H54 (cell line): ENCODE measurements at places on chromosomes 2 and 18.
A peak's percentile ranks its signal among the peaks of the same experiment; 100 is the strongest.

DNA sequence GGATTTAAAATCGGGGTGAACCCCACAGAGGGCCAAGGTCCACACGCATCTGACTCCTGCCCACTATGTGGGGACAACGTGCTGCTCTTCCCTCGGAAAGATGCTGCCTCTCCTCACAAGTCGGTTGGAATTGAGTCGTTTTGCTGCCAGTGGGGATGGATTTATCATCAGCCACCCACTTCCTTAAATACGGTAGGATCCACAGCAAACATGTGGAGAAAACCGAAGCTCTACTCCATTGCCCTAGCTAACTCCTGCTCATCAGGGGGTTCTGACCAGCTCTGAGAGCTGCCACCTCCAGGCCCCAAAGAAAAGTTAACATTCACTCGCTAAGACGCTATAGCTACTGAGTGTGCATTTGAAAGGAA lies 80.9 kb downstream of the CHRNA1 start:
- DNase-seq, result no peak

- DNase-seq, result no peak
Measured at GRCh38 chr18:27165412-27165811, 19.7 kb downstream of the CHST9 start.

GRCh38 chr2:223635080-223635479 lies 32.9 kb upstream of the SCG2 start:
- DNase-seq, result no peak

DNA sequence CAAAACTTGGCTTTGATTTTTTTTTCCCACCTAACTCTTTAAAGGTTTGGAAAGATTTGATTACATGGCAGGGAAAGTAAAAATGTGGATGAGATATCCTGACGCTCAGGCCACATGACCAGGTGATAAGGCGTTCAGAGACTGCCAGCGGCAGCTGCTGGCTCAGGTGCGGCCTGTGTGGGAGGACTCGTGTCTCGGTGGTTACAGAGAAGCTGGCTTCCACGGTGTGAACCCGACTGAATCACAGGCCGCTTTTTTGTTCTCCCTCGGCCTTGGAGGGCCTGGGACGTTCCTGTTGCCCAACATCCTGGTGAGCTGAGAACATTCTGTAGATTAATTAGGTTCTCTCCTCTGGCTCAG lies 124.2 kb upstream of the ZNF516 start:
- DNase-seq, result no peak

DNA sequence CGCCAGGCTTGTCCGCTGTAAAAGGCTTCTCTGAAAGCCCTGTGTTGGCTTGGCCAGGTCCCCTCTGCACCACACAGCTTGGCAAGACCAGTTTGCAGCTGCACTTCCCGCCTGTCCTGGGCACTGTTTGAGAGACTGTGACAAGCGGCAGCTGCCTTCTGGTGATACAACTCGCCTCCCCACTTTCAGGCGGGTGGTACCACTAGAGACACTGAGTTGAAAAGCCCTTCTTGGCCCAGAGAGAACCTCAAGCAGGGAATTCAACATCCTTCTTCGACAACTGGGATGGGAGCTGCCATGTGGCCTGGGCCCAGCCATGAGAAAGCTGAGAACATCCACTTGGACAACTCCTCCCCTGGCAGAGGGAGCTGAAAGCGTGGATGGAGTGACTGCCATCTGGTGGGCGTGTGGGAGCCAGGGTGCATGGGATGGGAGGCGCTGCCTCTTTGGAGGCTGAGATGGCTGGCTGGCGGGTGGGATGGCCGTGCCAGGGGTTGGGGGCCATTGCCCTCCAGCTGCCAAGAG lies 125.5 kb upstream of the REV1 start:
- peak; percentile 29 for DNase-seq

- no peak for DNase-seq
Measured at GRCh38 chr2:26455037-26455669, 22.8 kb downstream of the OTOF start.

DNA sequence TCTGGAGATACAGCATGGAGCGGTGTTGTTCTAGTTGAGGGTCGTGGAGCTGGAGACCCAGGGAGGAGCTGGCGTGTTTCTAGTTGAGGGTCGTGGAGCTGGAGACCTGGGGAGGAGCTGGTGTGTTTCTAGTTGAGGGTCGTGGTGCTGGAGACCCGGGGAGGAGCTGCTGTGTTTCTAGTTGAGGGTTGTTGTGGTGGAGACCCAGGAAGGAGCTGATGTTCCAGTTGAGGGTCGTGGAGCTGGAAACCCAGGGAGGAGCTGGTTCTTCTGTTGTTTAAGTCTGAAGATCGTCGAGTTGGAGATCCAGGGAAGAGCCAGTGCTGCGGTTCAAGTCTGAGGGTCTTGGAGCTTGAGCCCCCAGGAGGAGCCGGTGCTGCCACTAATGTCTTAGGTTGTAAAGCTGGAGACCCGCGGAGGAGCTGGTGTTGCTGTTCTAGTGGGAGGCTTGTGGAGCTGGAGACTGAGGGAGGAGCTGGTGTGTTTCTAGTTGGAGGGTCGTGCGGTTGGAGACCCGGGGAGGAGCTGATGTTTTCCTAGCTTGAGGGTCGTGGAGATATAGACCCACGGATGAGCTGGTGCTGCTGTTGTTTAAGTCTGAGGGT lies 155.3 kb downstream of the RTP5 start:
- DNase-seq, result no peak

DNA sequence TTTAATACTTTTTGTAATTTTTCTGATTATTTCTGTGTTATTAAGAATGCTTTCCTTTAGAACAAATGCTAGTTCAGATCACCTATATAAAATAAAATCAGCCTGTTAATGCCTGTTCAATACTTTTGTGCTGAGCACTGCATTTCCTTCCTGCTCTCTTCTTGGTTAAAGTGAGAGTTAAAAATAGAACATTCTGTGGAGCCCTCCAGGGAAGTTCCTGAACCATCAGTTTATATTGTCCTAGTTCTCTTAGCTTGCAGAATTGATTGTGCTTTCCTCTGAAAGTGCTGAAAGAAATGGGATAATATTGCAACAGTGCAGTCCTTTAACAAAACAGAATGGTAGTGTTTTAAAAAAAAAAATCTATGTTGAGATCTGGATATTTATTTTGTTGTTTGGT lies 74.6 kb upstream of the UBXN4 start:
- no peak for DNase-seq

GRCh38 chr2:84077496-84077895 lies 381.6 kb downstream of the SUCLG1 start:
- DNase-seq, result no peak

DNA sequence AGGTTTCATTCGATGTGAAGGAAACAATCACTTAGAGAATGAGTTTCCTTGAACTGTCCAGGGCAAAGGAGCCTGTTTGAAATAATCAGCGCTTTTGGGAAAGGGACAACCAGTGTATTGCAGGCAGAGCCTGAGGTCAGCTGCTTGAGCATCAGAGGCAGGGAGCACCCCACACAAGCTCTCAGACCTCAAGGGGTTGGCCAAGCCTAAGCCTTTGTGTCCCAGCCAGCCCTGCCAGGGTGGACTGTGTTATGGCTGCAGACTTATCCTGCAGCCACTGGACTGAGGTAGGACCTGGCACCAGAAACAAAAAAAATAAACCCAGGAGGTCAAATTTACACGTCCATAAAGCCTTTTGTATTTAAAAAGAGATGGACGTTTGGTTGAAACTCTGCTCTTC lies 228.3 kb downstream of the SEPTIN10 start:
- no peak for DNase-seq

- no peak for DNase-seq
Measured at GRCh38 chr2:114450639-114451038, 8.2 kb downstream of the DPP10 start.

DNA sequence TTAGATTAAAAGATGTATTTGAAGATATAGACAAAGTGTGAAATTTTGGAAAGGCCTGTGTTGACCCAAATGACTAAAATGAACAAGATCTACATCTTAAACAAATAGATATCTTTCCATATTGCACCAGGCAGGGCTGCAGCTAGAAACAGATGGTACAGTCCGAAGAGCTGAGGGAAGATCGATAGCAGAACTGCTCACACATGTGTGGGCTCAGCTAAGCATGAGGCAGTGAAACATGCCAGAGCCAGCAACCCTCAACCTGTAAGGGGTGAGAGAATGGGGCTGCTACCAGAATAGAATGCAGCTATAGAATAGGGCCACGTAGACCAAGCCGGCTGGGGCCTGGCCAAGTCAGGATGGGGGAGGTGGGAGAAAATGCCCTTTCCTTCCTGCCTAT lies 87.8 kb downstream of the SLC5A7 start:
- DNase-seq, result no peak

DNA sequence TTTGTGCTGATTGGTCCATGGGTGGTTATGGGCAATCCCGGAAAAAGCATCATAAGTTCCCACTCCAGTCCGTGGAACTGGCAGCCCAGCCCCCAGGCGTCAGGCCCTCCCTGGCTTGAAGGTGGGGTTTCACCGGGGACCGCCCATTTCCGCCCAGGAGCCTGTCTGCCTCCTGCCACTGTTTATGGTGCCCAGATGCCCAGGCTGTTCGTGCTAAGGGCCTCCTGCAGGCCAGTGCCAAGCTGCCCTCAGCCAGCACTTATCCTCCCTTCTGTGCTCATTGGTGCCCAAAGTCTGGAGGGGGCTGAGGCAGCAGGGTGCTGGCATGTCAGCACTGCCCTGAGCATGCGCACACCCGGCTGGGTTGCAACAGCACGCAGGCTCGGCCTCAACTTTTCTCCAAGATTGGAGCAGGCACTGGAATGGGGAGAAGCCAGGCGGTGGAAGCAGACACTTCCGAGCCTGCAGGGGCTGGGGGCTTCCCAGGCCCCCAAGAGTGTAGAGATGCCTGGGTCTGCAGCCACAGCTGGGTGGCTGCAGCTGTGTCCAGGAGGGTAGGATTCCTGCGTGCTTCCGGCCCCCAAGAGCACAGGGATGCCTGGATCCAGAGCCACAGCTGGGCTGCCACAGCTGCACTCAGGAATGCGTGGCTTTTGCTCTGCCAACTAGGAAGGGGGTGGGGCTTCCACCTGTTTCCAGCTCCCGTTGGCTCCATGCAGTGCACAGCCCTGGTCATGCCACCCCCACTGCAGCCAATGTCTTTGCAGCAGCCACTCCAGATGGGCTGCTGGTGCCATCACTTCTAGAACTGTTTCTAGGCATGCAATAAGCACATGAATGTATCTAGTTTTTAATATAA lies 74.0 kb downstream of the AGPS start:
- DNase-seq, result peak; percentile 9

- DNase-seq, result no peak
Measured at GRCh38 chr2:1366546-1367134, 46.6 kb upstream of the TPO start.

DNA sequence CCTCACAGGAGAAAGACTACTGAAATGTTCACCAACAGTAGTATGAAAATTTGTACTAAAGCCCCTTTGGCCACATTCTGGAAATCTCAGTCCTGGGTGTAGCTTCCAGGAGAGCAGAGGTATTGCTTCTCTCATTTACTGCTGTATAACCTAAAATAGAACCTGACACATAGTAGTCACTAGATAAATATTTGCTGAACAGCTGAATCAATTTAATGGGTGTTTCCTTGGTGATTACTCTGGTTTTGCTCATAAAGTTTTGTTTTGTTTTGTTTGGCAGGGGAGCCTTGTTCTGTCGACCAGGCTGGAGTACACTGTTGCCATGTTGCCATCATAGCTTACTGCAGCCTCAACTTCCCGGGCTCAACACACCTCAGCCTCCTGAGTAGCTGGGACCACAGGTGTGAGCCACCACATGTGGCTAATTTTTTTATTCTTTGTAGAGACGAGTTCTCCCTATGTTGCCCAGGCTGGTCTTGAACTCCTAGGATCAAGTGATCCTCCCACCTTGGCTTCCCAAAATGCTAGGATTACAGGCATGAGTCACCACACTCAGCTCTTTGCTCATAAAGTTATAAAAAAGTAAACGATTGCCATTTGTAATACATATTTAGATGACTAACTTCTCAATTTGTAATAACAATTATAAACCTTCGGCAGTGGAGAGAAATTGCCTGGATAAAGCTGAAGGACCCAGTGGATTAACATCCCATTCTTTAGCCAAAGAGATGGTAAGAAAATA lies 11.5 kb upstream of the PARD3B start:
- no peak for DNase-seq

DNA sequence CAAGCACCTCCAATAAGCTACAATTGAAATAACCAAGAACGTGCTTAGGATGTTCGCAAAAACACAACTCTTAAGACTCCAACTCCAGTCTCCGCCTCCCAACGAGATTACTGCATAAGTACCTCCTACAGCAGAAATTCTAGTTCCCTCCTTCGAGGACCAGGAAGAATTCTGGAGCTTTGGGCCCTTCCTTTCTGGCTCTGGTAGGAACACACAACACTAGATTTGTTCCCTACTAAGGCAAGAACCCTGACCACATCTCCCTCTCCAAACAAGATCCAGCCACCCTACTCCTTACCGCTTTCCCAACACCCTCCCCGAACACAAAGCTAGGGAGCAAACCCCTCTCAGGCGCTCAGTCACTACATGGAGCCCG lies 721 bp downstream of the ADAM17 start:
- no peak for DNase-seq

DNA sequence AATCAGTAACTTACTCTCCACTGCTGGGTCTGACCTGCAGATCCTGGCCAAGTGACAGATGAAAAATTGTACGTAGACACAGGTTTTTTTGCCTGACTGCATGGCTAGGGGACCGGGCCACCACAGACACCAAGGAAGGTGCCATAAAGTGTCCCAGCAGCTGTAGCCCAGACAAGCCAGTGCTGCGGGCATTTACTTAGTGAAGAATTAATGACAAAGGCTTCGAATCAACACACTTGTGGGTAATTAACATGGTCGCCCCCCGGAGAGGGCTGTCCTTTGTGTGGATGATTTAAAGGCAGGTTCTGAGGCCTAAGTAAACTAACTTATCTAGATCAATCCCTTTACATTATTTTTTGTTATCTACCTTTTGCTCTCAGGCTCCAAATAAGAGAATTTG lies 1709.1 kb upstream of the LRRTM1 start:
- DNase-seq, result no peak

GRCh38 chr2:238339814-238340213 lies 19.5 kb downstream of the TRAF3IP1 start:
- DNase-seq, result no peak

DNA sequence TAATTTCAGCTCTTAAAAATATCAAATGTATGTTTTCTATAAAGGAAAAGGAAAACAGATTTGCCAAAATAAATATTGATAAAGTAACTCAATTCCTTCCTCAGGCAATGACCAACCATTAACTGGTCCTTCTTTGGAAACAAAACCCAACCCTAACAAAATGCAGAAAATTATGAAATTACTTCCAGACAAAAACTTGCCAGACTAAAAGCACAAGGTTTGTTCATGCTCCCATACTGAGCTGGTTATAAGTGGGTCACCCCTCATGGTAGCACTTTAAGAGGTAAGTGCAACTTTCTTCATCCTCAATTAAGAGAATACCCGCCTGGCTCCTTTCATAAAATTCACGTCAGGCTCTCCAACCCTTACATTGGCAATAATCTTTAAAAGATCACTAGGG lies 31.1 kb upstream of the TTC32 start:
- DNase-seq, result no peak

GRCh38 chr2:164203131-164203530 lies 418.2 kb downstream of the GRB14 start:
- DNase-seq, result no peak
